Lower lobe of right lung (tissue), 2 donors: ENCODE measurements at places on chromosomes 5 and 9.

DNA sequence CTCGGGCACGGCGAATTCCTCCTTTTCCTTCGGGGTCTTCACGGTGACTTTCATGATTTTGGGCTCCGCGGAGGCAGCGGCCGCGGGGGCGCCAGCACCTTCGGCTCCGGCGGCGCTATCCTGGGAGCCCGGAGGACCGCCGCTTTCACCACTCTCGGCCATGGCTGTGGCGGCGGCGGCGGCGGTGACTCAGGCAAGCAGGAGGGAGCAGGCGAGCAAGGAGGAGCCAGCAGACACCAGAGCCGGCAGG lies 315 bp downstream of the UBQLN1 start:
- no peak for DNase-seq

- DNase-seq = no peak
Measured at GRCh38 chr5:43161244-43161643, 30.8 kb upstream of the NIM1K start.

DNA sequence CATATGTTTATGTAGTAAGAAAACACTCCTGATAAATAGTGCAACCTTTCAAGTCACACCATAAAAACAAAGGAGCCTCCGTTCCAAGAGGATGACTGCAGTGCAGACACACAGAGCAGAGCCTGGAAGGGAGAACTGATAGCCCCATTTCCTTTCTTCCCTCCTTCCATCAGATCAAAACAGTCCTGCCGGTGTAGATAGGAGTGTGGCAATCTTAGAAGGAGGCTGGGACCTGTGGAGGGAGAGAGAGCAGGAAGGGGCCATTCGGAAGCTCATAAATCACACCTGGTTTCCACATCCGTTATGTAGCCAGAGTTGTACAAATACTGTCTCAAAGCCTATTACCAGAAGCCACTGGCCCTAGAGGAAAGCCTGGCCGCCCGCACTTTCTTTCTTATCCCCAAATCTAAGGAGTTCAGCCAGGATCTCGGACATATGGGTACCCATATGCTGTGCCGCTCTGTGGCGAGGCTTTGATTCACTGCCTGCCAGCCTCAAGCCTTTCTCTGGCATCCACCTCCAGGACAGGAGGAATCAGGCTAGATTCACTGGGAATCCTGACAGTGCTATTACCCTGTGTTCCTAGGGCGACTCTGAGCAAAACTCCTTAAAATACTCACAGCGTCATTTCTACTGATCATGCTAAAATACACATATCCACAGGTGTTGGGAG lies 26.9 kb downstream of the DAP start:
- no peak for DNase-seq

- no peak for DNase-seq
Measured at GRCh38 chr5:180109920-180110319, 38.4 kb upstream of the RNF130 start.

- peak; percentile 76 for DNase-seq
Measured at GRCh38 chr5:60287174-60287771, 393.7 kb upstream of the PDE4D start.

GRCh38 chr9:37919246-37919955 lies 15.5 kb upstream of the SLC25A51 start:
- DNase-seq = no peak

DNA sequence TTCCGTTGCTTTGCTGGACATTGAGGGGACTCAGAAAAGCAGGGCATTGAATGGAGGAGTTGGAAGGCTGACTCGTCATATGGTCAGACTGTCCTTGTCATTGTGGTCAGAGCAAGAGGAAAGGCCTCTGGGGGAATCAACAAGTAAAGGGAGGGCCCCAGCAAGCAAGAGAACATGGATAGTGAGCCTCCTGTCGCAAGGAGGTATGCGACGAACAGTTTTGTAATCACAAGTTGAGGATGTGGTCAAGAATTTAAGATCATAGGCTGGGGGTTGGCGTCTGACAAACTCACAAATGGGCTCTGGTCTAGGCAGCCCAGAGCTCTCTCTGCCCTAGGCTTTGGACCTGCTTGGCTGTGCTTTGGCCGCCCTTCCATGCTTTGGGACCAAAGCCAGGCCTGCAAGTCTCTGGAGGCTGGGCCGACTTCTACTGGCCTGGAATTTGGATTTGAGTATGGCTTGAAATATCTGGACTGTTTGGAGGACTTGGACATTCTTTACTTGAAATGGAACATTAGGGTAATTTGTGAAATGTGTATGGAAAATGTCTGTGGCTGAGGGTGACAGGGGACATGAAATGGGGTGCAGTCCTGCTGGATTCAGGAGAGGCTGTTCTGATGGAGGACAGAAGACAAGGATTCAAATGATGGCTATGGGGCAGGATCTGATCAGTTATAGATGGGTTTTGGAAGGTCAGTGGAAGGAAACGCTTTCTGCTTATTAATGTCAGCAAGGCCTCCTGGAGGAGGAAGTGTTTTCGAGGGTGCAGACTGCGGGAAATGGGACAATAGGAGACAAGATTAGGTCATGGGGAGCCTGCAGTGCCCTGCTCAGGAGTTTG lies 19.2 kb upstream of the NDST1 start:
- peak; percentile 62 for DNase-seq

GRCh38 chr5:52800394-52801213 lies 12.9 kb downstream of the ITGA1 start:
- DNase-seq = peak; percentile 75

DNA sequence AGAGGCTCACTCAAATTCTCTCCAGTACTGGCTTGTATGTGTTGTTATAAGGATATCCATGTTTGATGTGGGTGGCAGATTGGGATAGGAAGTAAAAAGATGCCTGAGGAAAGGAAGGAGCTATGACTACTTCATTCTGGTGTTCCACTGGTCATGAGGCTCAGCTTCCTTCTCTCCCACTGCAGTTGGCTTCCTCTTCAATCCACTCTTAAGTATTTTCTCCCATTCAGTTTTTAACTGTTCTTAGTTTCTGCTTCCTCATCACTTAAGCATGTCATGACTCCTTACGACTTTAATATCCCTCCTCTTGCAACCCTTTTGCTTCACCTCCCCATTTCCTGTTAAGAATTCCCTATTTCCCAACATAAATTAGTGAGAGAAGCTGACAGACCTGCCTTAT lies 81.1 kb downstream of the PJA2 start:
- DNase-seq = no peak

- DNase-seq = no peak
Measured at GRCh38 chr5:171654881-171655280, 130.7 kb upstream of the SMIM23 start.

DNA sequence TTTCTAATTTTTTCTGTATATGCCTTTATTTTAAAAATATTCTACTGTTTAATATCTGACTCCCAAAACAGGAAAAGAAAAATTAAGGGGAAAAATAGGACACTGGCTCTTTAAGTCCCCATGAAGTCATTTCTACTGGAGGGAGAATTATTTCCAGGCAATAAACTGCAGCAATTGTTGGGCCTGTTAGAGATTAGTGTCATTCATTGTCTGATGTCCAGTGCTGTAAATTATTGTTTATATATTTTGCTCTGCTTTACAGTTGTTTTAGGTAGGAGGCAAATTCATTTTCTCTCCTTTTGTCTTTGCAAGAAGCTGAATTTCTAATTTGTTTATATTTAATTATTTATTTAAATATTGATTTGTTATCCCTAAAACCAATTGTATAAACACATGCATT lies 906.0 kb upstream of the CDH10 start:
- no peak for DNase-seq

- DNase-seq = no peak
Measured at GRCh38 chr9:77810637-77811119, 162.6 kb upstream of the GNA14 start.

DNA sequence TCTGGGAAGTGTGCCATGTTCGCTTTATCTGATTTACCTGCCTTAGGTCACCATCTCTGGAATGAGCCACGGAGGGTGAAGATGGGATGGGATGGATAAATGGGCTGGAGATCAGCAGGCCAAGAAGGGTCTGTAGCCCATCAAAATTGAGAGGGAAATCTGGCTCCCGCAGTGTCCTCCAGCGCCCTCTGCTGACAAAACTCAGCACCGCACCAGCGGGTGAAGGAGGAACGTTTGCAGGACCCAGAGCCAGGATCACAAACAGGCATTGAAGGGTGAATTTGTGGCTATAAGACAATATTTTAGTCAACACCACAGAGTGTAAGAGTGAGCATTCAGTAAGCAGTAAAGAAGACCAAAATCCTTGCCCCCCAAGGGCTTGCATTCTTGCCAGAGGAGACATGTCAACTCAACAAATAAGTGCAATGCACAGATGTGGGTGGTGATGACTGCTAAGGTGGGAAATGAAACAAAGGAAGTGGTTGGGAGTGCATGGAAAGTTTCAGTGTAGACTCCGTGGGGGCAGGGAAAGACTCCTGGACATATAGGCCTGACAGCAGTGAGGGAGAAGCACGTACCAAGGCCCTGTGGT lies 124.4 kb downstream of the TENT4A start:
- DNase-seq = no peak

GRCh38 chr9:37324691-37325490 lies 97.6 kb upstream of the GRHPR start:
- DNase-seq = no peak
